Osteoblast (primary cell): ENCODE measurements at places on chromosomes 11 and 22.

GRCh38 chr11:36073411-36074203 is 129.7 kb downstream of the LDLRAD3 start:
- peak; percentile 84 for DNase-seq

DNA sequence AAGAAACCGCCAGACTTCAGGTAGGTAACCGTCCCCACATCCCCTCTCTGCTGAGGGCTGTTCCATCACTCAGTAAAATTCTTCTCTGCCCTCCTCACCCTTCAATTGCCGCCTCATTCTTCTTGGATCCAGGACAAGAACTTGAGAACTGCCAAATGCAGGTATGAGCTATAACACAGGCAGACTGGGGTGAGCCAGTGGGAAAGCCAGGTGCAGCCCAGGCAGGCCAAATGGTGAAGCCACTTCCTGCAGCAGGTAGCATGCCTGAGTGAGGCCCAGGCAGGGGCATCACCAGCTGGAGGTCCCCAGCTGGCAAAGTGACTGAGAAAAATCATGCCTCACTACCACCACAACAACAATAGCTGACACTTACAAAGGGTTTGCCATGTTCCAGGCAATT is 22.4 kb upstream of the API5 start:
- DNase-seq: no peak

DNA sequence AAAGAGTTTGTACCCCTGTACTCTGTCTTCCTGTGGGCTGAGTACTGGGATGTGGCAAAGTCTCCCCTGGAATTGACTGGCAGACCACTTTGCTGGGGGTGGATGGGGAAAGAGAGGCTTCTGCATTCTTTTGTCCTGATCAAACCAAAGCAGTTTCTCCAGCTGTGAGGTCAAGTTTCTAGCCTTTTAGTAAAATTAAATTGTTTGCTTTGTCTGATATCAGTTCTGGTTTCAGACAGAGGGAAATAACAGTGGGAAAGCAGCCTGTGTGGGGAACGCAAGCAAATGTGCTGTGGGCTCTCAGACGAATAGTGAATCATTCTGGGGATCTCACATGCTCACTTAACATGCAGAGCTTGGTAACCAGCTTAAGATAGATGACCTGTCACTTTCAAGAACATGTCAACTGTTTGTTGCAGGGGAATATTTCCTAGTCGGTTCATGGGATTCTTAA is 151.6 kb downstream of the FAT3 start:
- peak; percentile 38 for DNase-seq

GRCh38 chr11:15723966-15724365 is 609.2 kb downstream of the INSC start:
- no peak for DNase-seq

DNA sequence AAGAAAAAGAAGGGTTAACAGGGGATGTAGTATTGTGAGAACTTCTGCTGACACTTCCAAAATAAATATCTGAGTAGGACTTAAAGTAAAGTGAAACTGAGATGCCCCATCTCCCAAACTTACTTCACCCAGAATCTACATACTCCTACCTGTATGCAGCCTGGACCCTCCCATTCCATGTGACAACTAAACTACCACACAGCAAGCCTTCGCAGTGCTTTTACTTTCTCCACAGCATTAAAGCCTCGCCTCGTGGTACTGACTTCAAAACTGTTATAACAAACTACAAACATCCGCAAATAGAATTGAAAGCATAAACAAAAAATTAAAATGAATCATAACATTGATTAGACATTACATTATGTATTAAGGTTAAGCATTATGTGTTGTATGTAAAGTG is 985 bp downstream of the MPZL2 start:
- DNase-seq: no peak

- DNase-seq: no peak
Observed at GRCh38 chr22:23169043-23169406, 11.3 kb upstream of the BCR start.

DNA sequence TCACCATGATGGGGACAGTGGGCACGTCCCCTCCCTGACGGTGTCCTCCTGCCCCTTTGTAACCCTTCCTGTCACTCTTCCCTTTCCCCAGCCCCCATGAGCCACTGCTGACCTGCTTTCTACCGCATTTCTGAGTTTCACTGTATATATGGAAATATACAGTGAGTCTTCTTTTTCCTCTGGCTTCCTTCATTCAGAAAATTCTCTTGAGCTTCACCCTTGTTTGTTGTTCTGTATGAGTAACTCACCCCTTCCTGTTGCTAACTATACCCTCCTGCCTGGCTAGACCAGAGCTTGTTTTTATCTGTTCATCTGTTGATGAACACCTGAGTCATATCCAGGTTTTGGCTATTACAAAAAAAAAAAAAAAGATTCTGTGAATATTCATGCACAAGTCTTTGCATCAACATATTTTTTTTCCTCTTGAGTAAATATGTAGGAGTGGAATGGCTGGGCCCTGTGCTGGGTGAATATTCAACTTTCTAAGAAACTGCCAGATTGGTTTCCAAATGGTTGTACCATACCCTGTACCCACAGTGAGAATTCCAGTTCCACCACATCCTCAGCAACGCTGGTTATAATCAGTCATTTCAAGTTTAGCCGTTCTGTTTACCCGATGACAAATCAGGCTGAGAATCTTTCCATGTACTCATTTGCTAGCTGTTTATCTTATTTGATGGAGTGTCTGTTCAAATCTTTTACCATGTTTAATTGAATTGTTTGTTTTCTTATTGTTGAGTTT is 62.0 kb downstream of the IGF2 start:
- DNase-seq: peak; percentile 92

GRCh38 chr22:47750086-47750485 is 987.6 kb downstream of the TBC1D22A start:
- DNase-seq: no peak

GRCh38 chr22:39734866-39735265 is 158.7 kb downstream of the ENTHD1 start:
- no peak for DNase-seq

DNA sequence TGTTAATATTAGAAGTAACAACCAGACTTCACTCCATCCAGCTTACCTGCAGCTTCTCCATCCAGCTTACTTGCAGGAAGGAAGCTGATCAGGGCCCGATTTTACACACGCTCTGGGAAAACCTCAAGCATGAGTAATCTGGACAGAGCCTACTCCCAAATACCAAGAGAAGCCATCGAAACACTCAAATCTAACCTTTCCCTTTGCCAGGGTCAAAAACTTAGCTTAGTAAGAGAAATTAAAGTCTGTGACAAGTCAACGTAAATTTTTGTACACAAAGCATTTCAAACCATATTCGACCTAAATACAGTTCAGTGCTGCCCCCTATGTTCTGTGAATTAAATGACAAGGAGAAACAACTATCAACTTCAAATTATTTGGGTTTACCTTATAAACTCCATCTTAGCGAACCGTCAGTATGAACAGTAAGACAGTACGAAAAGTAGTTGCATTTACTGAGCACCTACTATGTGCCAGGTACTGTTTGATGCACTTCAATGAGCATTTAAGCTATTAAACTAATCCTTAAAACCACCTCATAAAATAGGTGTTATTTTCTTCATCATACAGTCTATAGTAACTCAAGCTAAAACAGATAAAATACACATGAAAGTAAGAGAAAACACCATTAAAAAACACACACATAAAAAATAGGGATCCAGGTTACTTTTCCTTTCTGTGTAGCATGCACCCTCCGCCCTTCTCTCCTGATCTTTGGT is 36.9 kb downstream of the ARFGAP3 start:
- DNase-seq: peak; percentile 91
